ENCODE measurements at places on chromosomes 11 and 22.

GRCh38 chr11:124839128-124839971 lies 25.9 kb upstream of the ROBO3 start:
- no peak for DNase-seq

DNA sequence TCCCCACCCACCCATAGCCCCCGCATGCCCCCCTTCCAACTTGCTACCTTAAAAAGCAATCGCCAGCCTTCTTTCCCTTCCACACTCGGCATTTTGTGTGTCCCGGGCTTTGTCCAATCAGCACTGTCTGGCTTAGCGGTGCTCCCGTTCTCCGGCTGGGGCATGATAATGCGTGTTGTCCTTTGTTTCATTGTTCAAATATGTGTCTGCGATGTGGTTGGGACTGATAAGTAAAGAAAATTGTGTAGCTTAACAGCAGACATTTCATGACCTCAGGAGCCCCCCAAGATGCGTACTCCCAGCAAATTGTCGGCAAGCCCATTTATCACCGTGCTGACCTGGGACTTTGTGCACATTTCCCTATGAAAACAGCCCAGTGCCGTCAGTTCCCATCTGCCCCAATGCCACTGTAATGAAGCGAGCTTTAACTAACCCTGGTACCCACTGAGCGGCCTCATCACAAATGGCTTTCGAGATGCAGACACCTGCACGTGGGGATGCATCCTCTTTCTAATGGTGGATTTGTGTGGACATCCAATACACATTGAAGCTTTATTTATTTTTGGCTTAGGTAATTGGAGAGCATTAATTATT lies 167.0 kb upstream of the E2F8 start:
- DNase-seq, result no peak

DNA sequence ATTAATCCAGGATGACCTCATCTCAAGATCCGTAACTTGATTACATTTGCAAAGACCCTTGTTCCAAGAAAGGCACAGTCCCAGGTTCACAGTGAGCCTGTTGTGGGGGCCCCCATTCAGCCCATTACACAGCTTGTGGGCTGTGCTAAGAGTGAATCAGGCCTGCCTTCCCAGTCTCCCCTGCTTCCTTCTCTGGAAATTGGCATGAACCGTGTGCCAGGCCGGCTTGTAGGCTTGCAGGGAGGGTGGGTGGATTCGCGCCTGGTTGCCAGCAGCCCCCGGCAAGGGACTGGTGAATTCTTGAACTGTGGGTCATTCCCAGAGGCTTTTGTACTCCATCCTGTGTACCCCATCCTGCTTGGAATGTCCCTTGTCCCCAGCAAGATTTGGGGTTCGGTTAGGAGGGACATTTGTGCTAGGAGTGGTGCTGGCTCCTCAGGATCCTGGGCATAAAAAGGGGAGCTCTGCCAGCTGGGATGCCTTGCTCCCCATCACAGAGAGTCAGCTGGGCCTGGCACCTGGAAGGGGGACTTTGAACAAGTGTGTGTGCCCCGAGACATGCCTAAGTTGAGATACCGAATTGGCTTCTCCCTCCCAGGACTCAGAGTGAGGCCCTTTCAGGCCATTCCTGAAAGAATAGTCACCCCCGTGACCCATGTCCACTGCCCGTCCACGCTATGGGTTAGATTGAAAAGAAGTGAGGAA lies 818.2 kb downstream of the BRD1 start:
- DNase-seq, result no peak

GRCh38 chr11:107468596-107468995 lies 11.0 kb upstream of the CWF19L2 start:
- DNase-seq, result no peak

DNA sequence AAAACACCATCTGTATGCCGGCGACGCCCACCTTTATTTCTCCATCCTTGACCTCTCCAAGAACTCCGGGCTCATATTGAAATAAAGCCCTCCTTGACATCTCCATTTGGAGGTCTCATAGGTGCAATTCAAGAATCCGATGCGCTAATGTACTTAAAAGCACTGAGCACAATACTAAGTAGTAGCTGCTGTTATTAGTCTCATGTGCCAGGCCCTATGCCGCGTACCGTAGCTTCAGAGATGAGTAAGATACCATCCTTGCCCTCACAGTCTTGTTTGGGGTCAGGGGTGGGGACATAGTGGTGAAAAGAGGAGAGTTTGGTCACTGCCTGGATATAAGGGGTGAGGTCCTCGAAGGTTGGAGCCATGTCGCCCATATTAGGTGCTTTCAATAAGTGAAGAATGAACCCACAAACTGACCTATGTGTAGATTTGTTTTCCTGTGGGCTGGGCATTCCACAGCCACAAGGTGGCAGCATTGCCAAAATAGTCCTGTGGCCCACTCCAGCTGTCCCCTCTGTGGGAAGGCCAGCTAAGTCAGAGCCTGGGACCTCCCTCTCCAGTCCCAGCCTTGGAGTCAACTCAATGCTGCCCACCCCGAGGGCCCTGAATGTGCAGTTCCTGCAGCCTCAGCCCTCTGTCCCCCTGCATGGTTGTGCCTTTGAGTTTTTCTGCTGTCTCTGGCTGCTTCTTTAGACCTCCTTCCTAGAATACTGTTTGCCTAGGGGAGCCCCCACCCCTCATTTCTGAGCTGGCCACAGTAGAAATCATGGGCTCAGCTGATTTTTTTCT lies 6.5 kb downstream of the DCPS start:
- peak; percentile 39 for DNase-seq

DNA sequence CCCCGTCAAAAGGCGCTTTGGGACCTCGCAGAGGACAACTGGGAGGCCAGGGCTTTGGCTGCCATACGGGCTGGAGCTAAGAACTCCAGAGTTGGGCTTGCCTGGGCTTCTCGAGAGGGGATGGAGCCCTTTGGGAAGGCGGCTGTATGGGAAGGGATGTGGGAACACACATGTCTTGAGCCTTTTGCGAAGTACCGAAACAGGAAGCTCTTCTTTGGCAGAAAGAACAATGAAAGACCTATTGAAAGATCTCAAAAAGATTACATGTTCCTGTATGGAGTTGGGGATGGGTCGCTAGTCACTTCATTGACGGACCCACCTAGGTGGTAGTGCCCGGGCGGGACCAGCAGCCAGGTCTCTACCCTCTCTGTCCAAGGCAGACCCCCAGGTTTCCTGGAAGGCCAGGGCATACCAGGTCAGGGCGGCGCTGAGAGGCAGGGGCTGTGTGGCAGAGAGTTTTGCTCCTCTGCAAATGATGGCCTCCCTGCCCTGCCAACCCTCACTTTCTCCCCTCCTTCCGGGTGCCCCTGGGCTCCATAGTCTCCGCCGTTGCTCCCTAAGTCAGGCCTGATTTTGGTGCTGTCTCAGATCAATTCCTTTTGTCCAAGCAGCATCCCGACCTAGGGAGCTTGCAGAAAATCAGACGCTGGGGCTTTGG lies 1.0 kb downstream of the ST14 start:
- no peak for DNase-seq

DNA sequence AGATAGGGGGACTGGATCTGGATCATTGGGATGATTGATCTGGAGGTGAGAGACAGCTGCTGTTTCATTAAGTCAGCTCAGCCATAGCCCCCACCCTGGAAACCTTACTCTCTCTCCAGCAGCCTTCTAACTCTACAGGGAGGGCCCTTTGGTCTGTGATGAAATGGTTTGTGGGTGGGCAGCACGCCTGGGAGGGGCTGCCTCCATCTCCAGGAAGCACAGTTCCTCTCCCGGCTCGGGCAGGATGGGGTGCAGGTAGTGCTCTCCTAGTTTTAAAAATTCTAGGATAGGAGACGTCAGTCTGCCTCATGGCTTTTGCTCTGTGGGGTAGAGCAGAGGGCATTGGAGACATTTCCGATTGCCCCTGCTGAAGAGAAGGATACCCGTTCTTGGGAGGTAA lies 89.7 kb downstream of the CEP164 start:
- no peak for DNase-seq

DNA sequence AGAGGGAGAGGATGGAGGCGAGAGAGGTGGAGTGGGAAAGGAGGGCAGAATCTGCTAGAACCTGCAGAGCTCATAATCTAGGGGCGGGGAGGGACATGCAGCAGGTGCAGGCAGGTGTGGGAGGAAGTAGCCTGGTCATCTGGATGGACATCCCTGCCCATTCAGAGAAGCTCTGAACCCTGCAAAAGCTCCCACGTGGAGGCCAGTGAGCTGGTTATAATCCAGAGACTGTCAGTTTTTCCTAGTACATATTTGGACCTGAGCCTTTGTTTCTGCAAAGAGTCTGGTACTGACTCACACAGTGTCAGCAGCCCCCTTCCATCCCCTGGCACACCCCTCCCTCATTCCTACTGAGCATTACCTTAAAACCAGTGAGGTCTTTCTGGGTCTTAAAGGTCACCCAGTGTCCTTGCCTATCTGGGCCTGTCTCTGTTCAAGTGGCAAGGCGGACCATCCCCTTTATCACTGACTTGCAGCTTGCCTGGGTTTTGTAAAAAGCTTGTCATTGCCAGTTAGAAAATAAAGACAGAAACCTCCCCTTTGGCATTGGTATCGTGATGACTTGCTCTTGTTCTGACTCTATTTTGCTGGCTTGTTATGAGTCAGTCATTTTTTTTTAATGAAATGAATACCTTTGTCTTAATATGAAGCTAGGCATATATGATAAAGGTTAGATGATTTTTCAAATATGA lies 26.1 kb downstream of the PTPRJ start:
- DNase-seq, result no peak

- DNase-seq, result no peak
Measured at GRCh38 chr11:64265176-64266160, 14.1 kb downstream of the PLCB3 start.
